ENCODE measurements at places on chromosomes 3 and 15.

- no peak for DNase-seq
Measured at GRCh38 chr3:40754994-40755393, 230.2 kb downstream of the ZNF621 start.

- no peak for DNase-seq
Measured at GRCh38 chr3:83769791-83770663, 1188.8 kb upstream of the CADM2 start.

DNA sequence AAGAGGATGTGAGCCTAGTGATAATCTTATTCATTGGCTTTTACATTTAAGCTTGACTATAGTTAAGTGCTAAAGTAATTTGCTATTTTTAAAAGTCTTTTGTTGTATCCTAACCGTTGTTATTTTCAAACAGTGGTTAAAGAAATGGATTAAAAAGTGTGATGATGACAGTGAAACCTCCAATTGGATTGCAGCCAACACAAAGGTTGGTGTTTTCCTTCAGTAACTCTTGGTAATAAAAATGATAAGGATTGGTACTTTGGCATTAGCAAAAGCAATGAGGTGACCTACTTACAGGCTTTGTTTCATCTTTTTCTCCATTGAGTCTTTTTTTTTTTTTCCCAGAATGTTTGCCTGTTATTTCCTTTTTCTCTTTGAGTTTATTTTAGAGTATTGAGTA lies 87.5 kb upstream of the GOLGA6B start:
- DNase-seq = no peak

- DNase-seq = no peak
Measured at GRCh38 chr3:72614394-72615074, 233.7 kb downstream of the SHQ1 start.

GRCh38 chr15:95059346-95059905 lies 828.1 kb downstream of the MCTP2 start:
- no peak for DNase-seq

DNA sequence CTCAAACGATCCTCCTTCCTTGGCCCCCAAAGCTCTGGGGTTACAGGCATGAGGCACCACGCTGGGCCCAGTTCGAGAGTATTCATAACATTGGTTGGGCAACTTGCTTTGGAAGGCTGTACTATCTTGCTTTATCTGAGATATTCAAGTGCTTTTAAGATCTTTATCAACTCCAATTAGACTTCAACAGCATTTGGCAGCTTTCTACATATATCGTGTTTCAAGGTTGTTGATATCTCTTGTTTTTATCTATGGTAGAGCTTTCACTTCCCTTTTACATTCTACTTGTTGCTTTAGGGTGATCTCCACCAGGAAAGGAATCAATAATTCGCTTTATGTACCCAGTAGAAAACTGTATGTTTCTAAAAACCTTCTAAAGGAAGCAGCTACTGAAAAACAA lies 395.3 kb downstream of the IL5RA start:
- DNase-seq = no peak

DNA sequence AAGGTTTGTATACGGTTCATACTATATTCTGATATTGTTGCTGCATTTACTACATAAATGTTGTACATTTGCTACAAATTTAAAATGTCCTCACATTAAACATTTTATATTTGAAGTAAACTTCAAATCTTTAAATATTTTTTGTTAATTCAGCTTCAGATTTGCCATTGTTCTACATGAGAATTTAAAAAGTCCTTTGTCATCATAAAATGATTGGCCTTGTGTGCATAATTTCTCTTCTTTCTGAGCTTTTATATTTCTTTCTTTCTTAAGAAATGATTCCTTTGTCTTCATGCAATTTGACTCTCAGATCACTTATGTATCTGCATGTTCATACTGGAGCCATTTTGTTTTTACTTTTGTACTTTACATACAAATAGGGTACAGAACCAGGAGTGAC lies 28.0 kb downstream of the DNAJC19 start:
- DNase-seq = no peak

- DNase-seq = no peak
Measured at GRCh38 chr3:146777941-146778340, 172.8 kb upstream of the PLSCR5 start.

- peak; percentile 77 for DNase-seq
Measured at GRCh38 chr3:52704611-52705437, 767 bp downstream of the GLT8D1 start.

GRCh38 chr15:33915571-33916407 lies 52.5 kb upstream of the CHRM5 start:
- no peak for DNase-seq

- peak; percentile 40 for DNase-seq
Measured at GRCh38 chr3:11820531-11821041, 26.1 kb downstream of the TAMM41 start.

- no peak for DNase-seq
Measured at GRCh38 chr15:93973287-93973686, 258.1 kb upstream of the MCTP2 start.

- peak; percentile 79 for DNase-seq
Measured at GRCh38 chr15:58980351-58980939, 7.0 kb upstream of the RNF111 start.

- peak; percentile 52 for DNase-seq
Measured at GRCh38 chr15:39127151-39127790, 453.6 kb upstream of the THBS1 start.

DNA sequence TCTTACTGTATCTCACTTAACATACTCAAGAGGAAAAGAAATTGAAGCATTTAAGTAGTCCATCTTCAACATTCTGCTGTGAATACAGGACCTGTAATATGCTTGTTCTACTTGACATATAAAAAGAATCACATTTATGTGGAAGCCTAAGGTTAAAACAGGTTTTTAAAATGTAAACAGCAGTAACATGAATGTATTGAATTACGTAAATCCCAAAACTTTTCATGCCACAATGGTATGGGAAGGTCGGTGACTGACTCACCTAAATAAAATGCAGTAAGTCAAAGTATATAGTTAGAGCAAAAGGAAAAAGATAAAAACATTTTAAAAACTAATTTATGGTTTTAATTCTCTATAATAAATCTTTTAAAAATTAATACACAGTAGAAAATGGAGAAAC lies 115.7 kb upstream of the TJP1 start:
- DNase-seq = peak; percentile 60

DNA sequence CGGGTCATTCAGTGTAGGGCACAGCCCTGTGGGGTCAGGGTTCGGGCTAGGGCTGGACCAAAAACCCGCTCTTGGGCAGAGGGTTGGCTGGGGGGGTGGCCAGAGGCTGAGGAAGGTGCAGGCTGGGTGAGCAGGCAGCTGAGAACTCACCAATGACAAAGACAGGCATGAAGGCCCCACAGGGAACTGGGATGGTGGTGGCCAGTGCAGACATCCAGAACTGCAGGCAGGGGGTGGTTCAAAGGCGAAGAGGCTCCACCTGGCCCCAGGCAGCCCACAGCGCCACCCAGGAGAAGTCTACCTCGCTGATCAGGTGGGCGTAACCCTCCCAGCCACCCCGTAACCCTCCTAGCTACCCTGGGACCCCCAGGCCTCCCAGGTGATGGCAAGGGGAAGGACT lies 6.7 kb downstream of the CLCN2 start:
- DNase-seq = no peak
